Foreskin fibroblast (primary cell): ENCODE measurements at places on chromosomes 6 and 20.

DNA sequence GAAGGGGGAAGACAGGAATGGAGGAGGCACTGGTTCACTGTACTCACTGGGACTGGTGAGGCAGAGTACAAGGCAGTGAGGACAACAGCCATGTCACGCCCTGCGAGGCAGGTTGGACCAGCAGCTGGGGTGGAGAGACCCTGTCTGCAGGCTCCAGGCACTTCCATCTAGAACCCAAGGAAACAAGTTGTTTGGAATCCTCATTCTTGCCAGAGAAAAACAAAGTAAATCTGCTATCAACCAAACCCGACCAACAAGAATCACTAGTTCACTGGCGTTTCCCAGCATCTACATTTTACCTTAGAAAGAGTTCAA lies 98.5 kb upstream of the CDYL start:
- DNase-seq, result no peak

DNA sequence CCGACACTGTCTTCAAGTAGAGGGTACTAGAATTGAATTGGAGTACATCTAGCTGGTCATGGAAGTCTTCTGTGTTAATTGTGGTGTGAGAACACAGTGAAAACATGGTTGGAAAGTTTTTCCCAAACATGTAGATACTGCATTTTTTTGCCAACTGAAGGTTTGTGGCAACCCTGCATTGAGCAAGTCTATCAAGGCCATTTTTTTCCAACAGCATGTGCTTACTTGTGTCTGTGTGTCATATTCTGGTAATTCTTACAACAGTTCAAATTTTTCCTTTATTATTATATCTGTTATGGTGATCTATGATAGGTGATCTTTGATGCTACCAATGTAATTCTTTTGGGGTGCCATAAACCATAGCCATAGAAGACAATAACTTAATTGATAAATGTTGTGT lies 147.0 kb downstream of the MYB start:
- no peak for DNase-seq

- no peak for DNase-seq
Measured at GRCh38 chr20:17825960-17826843, 126.4 kb downstream of the BANF2 start.

GRCh38 chr6:66328200-66328599 lies 621.2 kb upstream of the EYS start:
- DNase-seq, result peak; percentile 29

GRCh38 chr20:8860011-8860495 lies 208.8 kb upstream of the PLCB4 start:
- DNase-seq, result peak; percentile 85

DNA sequence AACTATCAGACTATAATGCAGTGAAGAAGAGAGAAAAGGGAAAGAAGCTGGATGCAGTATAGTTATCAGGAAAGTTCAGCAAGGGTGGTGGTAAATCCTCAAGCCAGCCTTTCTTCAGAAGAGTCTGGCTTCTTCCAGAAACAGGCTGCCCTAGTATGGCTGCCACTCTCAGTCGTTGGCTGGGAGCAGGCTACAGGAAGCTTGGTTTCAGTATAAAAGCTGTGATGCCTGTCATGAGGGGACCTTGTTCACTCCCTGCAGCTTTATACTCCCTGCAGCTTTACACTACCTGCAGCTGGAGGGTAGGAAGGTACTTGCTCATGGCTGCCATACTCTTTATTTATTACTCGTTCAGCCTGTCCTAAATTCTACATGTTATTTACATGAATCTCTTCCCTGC lies 63.3 kb upstream of the ARHGAP18 start:
- no peak for DNase-seq

DNA sequence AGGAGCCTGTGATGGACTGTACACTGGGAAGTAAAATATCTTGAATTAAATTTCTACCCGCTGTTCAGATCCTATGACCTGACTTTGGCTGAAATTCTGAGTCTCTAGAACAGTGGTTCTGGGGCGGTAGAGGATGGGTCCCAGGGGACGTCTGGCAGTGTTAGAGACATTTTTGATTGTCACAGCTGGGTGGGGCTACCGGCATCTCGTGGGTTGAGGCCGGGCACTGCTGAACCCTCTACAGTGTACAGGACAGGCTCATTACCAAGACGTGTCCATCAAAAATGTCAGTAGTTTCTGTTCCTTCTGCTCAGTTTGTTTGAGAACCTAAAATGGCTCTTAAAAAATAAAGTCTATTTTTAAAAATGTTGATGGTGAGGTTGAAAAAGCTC lies 11.5 kb upstream of the RPS6KA2 start:
- DNase-seq, result no peak

DNA sequence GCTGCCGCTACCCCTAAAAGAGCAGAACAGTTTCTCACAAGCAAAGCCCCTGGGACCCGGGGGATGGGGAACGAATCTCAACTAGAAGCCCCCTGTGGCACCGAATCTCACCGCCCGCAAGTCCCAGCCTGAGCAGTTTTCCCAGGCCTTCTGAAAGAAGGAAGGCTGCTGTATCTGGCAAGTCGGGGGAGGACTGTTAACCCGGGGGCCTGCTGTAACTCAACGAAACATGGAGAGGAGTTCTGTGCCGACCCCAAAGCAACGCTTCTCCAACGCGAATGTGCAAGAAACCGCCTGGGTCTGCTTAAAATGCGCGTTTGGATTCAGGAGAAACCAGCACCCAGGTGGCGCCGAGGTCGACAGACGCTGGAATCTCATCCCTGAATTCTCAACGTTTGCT lies 34.2 kb downstream of the DLL1 start:
- DNase-seq, result no peak

GRCh38 chr6:9523462-9523861 lies 891.4 kb downstream of the TFAP2A start:
- DNase-seq, result peak; percentile 95

GRCh38 chr20:59774921-59775686 lies 158.3 kb downstream of the SYCP2 start:
- DNase-seq, result no peak

DNA sequence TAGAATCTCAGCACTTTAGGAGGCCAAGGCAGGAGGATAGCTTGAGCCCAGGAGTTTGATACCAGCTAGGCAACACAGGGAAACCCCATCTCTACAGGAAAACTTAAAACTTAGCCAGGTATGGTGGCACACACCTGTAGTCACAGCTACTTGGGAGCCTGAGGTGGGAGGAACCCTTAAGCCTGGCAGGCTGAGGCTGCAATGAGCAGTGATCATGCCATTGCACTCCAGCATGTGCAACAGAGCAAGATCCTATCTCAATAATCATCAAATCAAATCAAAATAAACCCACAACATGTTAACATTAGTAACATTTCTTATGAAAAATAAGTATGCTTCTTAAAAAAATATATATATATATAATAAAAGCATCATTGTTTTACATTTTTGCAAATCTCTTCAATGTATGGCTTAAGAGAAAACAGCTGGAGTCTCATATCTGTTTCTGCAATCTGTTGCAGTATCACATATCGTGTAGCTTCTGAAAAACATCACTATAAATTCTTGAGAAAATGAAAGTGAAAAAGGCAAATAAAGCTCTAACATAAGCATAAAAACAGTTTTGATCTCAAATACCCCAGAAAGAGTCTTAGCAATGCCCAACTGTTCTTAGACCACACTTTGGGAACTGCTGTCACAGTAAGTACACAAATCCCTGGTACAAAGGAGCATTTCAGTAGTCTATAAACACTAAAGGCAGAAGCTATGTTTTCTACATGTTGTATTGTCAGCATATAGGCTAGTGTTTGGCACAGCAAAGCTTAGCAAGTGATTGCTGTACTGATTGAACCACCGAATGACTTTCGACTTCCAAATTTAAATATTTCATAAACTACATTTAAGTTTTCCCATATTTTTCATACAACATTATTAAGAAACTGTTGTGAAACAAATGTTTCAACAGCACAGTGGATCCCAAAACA lies 8.0 kb downstream of the MMUT start:
- no peak for DNase-seq

DNA sequence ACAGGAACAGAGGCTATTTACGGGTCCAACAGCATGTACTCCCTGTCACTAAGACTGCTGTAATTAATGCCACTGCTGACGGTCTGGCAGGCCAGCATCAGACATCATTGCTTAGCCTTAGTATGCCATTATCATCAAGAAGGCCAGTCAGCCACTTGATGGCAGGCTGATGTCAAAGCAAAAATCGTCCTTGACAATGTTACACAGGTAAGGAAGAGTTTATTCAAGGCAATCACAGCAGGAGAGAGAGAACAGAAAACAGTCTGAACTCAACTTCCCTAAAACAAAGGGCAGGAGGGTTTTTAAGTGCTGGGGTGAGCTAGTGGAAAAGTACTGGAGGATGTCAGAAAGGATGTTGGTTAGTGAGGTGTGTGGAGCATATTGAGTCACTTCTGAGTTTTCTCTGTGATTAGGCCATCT lies 25.1 kb downstream of the FKBP1C start:
- no peak for DNase-seq

- peak; percentile 24 for DNase-seq
Measured at GRCh38 chr6:87483929-87484328, 11.2 kb downstream of the SLC35A1 start.

GRCh38 chr6:53310771-53311585 lies 37.8 kb downstream of the ELOVL5 start:
- no peak for DNase-seq

DNA sequence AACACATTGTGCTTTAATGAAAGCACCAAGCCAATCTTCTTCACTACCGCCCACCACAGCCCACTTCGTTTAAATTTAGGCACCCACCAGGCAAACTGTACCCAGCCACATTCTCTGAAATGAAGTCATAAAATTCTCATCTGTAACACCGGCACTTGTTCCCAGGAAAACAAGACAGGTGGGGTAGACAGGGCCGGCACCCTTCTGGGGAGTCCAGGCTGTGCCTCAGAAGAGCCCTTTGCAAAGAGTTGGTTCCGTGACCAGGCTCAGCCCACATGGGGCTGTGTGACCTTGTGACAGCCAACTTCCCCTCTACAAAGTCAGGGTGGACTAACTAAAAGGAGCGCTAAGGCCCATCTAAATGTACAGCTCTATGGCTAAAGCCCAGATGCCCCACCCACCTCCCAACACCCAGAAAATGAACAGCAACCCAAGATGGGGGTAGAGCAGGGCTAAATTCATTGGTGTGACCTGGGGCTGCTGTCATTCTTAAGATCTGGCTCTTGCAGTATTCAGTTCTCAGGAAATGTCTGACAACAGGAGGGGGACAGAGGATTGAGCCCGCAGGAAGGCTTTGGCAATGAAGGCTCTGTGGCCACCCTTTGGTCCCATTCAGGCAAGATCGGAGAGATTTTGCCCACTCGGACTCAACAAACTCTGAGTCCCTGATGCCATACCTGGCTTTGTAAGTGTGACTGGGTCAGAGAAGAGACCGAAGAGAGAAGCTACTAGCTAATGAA lies 56.7 kb downstream of the TRERF1 start:
- no peak for DNase-seq

DNA sequence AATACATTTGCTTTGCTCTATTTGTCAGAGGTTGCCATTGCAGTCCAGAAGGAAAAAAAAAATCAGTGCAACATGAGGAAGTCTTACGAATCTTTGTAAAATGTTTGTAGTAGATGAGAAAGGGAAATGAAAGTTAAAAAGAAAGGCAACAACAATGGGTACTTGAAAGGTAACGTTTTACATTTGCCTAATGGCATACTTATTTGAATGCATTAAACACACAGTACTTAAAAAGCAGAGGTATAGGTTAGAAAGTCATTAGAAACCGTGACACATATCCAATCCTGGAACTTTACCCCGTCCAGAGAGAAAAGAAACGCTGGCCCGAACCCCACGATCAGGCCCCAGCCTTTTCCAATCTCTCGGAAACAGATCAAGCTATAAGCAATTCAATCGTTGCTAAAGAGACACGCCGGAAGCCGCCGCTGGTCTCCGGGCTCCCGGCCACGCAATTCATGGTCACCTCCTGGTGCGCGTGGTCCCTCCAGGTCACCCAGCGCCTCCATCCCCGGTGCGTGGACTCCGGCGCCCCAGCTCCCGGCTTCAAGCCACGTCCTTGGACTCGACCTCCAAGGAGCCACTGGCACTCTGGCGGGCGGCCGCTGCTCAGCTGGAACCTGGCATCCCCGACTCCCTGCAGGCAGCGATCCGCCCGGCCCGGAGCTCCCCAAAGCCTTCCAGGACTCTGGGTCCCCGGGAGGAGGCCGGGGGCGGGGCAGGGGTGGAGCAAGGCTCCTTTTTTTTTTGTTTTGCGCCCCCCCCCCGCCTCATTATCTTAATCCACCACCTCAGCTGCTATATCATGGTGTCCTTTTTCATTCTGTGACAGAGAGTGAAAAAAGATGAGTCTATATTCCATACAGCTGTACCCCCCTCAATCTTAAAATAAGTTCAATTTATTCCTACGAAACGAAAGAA lies at the start of gene SLC18B1:
SLC18B1 (minus strand) TSS at position 687 of the 918 bp plus-strand sequence; CDS start at position 506, 181 bp downstream.
- peak; percentile 73 for DNase-seq

DNA sequence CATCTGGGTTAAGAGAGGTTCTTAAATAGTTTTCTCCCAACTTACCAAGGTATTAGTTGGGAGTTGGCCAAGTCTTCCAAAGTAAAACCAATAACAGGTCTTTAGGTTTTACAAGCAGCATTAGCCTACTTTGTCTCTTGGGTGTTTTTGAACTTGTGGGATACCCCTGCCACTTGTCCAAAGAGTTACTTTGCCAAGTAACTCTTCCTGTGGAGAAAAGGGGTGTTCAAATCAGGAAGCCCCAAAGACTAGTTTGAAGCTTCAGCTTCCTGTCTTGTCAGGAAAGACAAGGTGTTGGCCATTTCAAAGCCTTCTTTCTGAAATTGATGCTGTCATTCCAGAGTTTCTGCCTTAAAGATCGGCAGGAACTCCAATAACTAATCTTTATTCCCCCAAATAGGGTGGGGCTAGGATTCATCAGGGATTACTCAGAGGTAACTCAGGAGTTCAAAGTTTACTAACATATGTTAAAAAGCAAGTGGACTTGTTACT lies 822 bp downstream of the RAB22A start:
- peak; percentile 33 for DNase-seq

DNA sequence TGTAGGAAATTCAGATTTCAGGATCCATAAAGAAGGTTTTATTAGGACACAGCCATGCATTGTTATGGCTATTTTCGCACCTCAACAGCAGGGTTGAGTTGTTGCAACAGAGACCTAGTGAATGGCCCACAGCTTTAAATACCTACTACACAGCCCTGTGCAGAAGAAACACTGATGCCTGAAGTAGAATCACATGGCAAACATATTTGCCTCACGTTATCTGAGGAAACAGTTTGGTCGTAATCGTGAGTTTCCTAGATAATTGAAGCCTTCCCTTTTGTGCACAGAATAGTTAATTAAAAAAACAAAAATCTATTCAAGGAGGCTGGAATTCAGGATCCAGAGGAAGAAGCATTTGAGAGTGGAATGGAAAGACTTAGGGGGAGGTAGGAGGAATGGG lies 55.1 kb downstream of the GCNT2 start:
- DNase-seq, result no peak

DNA sequence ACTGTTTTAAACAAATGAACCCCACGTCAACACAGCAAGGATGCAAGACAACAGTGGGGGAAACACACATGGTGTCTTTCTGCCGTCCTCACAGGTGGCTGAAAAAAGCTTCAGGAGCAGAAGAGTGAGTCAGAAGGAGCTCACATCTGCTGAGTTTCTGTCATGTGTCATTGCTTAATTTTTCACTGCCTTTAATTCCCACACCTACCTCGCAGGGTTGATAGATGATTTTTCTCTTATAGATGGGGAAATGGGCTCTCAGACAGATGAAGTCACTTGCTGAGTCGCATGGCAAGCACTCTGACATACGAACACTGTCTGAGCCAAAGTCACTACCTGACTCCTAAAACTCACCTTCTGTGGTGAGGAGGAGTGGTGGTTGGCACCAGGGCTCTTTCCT lies 28.3 kb upstream of the CARMIL1 start:
- DNase-seq, result peak; percentile 63

- DNase-seq, result no peak
Measured at GRCh38 chr6:125987026-125987617, 782 bp downstream of the TRMT11 start.

GRCh38 chr20:46742669-46743045 lies 33.2 kb downstream of the SLC2A10 start:
- no peak for DNase-seq

- DNase-seq, result no peak
Measured at GRCh38 chr6:31397901-31398525, 5.4 kb upstream of the MICA start.
